ENCODE measurements at places on chromosomes 12 and 14.

GRCh38 chr12:19440916-19441315, 1.6 kb downstream of the AEBP2 start:
- no peak for DNase-seq

GRCh38 chr14:69008421-69008884, 29.4 kb upstream of the ACTN1 start:
- DNase-seq = no peak

GRCh38 chr12:62196146-62196545, 64.1 kb upstream of the USP15 start:
- DNase-seq = no peak

DNA sequence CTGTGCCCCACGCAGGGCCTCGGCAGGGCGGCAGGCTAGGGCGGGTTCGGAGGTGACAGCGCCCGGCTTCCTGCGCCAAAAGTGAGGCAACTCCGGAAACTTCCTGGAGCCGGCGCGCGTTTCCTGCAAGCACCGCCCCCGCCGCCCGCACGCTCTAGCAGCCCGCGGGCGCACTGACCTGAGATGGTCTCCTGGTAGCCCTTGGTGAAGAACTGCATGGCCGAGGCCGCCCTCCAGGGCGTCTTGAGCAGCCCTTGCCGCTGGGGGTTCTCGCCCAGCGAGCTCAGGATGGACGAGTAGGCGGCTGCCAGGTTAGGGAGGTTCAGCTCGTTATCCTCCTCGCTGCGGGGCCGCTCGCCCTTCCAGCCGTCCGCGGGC, 494 bp downstream of the GCH1 start:
- peak; percentile 60 for DNase-seq

DNA sequence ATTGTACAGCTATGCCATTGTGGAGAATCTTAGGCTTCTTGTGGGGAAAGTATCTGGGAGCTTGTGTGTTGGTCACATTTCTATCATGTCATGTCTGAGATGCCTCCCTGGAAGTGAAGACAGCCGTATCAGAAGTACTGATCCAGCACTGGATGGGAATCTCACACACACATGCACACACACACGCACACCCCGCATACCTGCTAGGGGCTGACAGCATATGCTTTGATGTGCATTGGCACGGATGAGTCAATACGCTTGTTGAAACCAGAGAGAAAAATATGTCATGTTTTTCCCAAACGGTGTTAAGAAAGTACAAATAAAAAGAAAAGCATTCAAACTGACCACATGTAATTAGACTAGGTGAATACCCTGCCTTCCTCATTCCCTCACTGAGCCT, 260.8 kb downstream of the KTN1 start:
- no peak for DNase-seq

DNA sequence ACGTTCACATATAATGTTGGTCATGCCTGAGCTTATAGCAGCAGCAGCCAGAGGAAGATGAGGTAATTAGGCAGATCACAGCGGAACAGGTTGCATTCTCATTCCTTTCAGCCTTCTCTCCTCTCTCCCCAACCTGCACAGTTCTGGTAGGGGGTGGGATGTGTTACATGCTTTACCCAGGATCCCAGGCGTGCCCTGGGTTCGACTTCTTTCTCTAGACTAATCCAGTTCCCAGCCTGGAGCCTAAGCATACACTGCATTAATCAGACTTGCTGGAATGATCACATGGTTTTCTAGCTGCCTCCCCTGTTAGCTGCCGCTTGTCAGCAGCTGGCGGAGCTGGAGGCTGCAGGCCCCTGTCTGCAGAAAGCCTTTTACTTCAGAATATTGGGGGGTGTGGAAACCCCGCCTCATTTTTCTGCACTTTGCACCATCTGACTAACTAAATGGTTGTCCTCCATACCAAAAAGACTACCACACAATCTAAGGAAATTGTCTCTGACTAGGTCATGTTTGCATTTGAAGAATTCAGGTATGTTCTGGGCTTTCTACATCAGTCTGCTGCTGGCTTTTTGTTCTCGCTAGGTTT, 46.0 kb upstream of the EVL start:
- DNase-seq = no peak

DNA sequence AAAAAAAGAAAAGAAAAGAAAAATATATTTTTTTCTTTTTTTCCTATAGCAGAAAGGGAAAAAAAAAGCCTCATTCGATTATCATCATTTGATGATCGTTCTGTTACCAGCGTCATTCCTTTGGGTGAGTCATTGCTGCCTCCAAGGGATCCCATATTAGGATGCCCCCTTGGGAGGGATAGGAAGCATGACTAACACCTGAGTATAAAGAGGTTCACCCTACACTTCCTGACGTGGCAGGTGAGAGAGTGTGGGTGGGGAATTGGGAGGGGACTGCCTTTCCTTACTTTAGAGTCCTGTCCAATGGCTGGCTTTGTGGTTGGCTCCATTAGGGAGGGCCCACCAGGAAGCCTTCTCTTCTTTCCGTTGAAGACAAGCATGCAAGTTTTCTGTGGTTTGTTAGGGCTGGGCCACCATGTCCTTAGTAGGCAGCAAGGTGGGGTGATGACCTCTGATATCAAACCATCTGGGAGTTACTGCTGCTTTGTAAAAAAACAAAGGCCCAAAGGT, 56.1 kb upstream of the FUT8 start:
- no peak for DNase-seq

GRCh38 chr14:105267820-105268548, 19.7 kb downstream of the BTBD6 start:
- DNase-seq = no peak

GRCh38 chr14:100067971-100068959, 3.0 kb downstream of the EVL start:
- peak; percentile 46 for DNase-seq

DNA sequence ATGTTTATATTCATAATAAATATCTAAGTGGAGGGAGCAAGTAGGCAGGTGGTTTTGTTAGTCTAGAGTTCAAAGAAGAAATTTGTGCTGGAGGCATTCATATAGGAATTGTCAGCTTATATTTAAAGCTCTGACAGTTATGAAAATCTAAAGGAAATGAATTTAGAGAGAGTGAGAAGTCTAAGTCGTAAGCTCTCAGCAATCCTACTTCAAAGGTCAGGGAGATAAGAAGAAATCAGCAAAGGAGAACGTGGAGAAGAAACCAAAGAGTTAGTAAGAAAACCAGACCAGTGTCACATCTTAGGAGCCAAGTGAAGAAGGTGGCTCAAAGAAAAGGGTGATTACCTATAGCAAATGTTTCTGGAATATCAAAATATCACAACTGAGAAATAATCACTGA, 241.8 kb downstream of the FSCB start:
- DNase-seq = no peak

- peak; percentile 24 for DNase-seq
Measured at GRCh38 chr14:60184146-60184904, 19.1 kb upstream of the DHRS7 start.

DNA sequence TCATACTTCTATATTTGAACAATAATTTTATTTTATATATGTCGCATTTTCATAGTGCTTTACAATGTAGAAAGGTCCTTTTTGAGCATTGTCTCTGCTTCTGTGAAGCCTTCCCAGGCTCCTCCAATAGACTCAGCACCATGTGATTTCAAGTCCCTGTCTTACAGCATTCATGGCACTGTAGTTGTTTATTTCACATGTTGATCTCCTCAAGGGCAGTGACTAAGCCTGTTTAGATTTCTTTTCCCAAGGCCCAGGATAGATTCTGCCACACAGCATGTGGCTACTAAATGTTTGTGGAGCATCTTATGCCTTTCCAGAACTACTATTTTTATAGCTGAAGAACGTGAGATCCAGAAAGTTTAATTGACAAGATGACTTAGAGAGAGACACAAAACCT, 391.7 kb downstream of the TMEM117 start:
- no peak for DNase-seq

- DNase-seq = no peak
Measured at GRCh38 chr14:57974896-57975295, 109.0 kb upstream of the SLC35F4 start.

GRCh38 chr14:34046799-34047520, 96.1 kb upstream of the EGLN3 start:
- DNase-seq = no peak

- no peak for DNase-seq
Measured at GRCh38 chr14:96167224-96168148, 37.2 kb upstream of the BDKRB2 start.

GRCh38 chr14:25150934-25151790, 101.2 kb upstream of the STXBP6 start:
- DNase-seq = no peak

DNA sequence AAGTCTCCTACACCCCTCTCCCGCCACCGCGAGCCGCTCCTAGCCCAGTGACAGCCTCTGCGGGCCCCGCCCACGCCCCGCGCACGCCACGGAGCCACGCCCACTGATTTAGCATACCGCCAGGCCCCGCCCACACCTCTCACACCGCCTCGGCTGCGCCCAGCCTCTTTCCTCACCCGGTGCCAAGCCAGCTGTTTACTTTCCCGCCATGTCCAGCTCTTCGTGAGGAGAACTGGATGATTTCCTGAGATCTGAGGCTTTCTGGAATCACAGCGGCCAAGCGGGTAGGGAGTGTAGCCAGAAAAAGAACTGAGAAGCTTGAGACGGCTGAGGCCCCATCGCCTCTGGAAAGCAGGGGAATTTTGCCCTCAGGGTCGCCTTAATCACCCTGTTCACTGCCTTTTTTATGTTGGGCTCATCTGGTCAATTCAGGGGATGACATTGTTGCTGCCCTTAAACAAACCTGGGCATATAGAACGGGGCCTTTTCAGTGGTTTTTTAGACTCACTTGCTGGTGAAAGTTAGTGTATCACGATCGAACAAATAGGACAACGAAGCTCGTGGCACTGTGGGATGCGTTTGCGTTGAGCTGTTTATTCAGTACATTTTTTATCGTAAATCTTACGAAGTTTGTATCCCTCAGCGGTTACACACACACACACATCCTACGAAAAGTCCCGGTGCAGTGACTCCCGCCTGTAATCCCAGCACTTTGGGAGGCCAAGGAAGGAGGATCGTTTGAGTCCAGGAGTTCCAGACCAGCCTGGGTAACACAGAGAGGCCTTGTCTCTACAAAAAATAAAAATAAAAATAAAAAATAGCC, at the start of gene RNF212B:
Gene RNF212B, plus strand, starts transcription at position 165 of the 823 bp plus-strand sequence. CDS start 2,410 bp downstream, outside the sequence.
- DNase-seq = peak; percentile 94

DNA sequence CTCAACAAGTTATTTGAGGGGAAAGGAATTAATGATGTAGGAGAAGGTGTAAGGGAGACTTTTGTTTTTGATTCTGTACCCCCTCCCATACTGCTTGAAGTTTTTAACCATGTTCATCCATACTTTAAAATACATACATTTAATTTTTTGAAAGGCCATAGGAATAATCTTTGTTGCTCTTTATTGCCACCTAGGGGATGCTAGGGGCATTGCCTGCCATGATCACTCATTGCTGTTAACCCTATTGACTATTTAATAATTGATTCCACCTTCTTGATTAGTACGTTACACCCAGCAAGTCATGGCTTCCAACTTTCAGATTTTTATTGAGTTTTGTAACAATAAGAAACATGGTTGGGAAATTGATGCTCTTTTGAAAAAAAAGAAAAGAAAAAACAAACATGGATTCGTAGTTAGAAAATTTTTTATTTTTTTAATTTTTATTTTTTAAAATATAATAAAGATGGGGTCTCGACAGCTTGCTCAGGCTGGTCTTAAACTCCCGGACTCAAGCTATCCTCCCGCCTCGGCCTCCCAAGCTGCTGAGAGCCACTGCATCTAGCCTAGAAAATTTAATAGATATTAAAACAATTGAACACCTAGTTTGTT, 8.5 kb upstream of the PRKAB1 start:
- DNase-seq = peak; percentile 33

DNA sequence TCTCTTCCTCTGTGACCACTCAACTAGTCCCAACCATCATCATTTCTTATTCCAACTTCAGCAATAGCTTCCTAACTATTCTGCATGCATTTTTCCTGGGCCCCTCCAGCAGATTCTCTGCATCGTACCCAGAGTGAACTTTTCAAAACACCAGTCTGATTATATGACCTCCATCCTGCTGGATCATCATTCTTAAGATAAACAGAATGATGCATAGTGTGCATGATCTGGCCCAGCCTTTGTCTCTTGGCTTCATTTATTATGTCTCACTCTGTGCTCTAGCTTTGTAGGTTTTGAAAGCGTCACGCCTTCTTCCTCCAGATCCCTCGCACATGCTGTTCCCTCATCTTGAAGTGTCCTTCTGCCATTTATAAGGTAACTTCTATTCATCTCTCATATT, 46.3 kb upstream of the SLC38A4 start:
- no peak for DNase-seq

- no peak for DNase-seq
Measured at GRCh38 chr12:119843100-119843499, 34.0 kb downstream of the CIT start.

GRCh38 chr12:49627752-49628360, 4.5 kb downstream of the PRPF40B start:
- DNase-seq = no peak
